NCI-H524 treated with DMSO at 0.1 percent for 48 hours (cell line): ENCODE measurements at places on chromosomes 13 and 19.
A peak's percentile ranks its signal among the peaks of the same experiment; 100 is the strongest.

DNA sequence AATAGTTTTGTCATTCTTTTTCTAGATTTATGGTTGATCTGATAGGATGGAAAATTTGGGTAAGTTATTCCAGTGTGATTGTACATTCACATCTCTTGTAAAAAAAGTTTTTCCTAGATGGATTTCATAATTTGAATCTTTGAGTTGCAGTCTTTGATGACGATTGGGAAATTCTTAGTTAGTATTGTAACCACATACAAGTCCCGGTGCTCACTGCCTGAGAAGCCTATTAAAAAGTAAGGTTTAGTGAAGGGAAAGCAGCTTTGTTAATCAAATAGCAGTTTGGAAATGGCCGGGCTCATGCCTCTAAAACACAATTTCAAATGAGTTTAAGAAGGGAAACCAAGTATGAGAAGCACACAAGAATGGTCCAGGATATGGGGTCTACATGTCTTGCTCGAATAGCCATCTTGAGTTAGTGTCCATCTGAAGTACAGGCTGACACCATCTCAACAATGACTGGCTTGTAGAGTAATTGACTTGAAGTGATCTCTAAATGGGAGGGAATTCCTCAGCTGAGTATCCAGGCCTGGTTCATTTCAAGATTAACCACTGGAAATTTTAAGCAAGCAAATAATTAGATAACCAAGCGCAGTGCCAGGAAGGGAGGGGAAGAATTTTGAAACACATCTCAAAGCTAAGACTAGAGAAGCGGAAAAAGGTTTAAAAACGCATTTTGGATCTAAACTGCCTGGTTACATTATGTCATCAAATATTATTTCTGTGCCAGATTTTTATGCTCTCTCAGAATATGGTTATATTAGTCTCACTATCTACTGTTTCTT lies 1145.6 kb upstream of the MIR17HG start:
- no peak for DNase-seq

DNA sequence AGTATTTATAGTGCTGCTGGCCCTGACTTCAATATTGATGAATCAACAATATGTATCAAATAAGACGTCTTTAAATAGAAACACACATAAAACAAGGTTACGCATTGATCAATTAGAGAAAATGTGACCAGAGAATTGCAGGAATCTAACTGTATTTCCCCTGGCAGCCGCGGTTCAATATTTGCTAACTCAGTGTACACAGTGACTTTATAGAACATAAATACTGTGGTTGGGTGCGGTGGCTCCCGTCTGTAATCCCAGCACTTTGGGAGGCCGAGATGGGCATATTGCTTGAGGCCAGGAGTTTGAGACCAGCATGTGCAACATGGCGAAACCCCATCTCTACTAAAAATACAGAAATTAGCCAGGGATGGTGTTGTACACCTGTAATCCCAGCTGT lies 22.8 kb upstream of the UPF3A start:
- no peak for DNase-seq

- DNase-seq, result no peak
Measured at GRCh38 chr13:24243302-24243701, 66.1 kb upstream of the C1QTNF9 start.

DNA sequence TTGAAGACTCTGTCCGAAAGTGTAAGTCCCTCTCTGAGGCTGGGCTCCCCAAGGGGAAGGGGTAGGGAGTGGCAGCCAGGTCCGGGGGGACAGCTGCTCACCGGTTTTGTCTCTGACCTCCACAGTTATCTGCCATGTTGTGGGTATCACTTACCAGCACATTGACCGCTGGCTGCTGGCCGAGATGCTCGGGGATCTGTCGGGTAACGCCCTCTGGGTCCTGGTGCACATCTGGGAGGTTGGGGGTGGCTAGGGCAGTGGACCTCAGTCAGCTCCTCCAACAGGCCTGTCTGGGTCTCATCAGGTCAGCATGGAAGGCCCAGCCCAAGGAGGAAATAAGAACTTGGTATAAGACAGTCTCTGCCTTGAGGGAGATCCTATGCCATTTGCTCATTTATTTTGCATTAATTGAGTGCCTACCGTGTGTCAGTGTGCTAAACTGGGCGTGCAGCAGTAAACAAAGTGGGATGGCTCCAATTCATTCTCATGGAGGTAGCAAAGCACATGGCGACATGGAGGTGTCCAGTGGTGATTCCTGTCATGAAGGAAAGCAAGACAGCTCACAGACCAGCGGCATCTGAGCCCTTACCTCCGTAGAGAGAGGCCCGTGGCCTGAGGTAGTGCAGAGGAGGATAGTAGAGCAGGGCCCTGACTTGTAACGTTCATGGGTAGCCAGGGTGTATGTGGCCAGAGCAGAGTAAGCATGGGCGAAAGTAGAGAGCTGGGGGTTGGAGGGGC lies 13.7 kb downstream of the EIF3K start:
- no peak for DNase-seq

GRCh38 chr13:46265292-46265691 lies 53.6 kb downstream of the LRRC63 start:
- DNase-seq, result no peak

DNA sequence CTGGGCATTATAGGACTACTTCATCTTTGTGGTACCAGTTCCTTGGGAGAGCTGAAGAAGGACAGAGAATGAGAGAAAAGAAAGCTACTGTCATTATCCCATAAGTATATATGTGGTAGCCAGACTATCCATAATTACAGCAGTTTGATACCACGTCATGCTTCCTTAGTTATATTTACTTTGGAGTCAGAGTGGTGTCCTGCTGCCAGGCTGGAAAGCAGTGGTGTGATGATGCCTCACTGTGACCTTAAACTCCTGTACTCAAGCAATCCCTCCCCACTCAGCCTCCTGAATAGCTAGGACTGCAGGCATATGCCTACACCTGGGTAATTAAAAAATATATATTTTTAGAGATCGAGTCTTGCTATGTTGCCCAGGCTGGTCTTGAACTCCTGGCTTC lies 57.8 kb downstream of the WTIP start:
- DNase-seq, result no peak

DNA sequence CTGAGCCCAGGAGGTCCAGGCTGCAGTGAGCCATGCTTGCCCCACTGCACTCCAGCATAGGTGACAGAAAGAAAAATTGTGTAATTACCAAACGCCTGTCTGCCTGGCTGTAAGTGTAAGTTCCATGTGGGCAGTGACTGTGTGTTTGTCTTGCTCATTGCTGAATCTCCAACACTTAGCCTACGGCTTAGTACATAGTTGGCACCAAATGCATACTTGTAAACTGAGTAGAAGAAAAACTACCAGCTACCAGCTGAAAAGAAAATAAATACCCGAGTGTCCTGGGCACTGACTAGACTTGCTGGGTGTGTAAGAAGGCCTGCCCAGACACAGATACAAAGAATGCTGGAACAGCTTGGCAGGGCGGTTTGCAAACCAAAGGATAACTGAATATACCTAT lies 2.7 kb upstream of the CEBPG start:
- DNase-seq, result no peak

GRCh38 chr19:30159636-30160035 lies 212.5 kb upstream of the ZNF536 start:
- DNase-seq, result no peak

DNA sequence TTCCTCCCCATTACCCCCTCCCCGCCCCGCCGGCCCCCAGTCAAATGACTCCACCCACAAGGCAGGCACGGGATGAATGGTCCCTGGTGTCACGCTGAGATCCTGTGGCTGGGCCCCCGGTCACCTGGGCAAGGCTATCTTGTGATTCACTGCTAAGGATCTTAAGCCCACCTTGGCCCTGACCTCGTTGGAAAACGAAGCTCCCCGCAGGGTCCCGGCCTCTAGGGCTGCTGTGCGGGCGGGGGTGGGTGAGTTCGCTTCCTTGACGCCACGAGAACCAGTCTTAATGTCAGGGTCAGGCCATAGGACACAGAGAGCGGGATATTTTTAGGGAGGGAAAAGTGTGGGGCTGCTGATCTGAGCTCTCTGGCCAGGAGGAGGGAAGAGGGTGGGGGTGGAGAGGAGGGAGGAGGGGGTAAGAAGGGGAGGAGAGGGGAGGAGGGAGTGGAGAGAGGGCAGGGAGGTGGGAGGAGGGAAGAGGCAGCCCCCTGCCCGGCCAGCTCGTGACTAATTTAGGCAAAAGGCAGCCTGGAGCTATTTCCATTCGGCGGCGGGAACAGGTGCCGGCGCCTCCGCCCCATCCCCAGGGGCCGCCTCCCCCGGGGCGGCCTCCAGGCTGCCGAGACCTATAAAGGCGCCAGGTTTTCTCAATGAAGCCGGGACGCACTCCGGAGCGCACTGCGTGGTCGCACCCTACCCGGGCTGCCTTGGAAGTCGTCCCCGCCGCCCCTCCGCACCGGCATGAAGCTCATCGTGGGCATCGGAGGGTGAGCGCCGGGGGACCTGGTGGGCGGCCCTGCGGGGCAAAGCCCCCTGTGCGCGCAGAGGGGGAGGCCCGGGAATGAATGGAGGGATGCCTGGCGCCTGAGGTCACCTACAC lies at the start of gene NMRK2:
NMRK2 (plus strand) TSS at position 139 of the 880 bp plus-strand sequence; CDS start at position 742, 603 bp downstream.
- DNase-seq, result no peak

GRCh38 chr19:40578442-40578908 lies 1.8 kb downstream of the SHKBP1 start:
- no peak for DNase-seq

DNA sequence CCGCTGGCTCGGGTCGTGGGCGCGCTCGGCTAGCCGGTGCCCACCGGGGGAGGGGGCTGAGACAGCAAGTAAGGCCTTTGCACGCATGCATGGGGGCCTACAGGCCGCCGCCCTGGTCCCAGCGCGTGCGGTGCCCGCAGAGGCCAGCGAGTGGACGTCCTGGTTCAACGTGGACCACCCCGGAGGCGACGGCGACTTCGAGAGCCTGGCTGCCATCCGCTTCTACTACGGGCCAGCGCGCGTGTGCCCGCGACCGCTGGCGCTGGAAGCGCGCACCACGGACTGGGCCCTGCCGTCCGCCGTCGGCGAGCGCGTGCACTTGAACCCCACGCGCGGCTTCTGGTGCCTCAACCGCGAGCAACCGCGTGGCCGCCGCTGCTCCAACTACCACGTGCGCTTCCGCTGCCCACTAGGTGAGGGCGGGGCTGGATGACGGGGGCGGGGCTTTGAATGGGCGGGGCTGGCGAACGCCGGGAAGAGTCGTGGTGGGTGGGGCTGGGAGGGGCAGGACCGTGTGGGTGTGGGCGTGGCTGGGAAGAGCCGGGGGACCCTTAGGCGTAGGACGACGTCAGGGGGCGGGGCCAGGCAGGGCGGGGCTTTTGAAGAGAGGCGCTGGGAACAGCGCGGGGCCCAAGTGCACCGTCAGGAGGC lies 2.1 kb downstream of the CILP2 start:
- DNase-seq, result no peak

DNA sequence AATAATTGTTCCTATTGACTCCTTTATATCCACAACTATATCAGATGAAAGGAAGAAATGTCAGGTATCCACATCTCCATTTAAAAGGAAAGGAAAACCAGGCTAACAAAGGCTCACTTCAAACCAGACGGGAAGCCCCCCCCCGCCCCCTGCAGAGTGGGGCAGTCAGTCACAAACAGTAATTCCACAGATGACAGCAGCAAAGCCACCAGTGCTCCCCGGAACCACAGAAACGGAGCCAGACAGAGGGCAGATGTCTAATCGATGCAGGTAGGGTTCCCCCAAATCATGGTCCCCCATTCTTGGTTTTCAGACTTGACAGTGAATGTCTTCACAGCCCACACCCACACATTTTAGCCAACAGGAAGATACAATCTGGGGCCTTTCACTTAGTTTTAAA lies 100.8 kb downstream of the STK24 start:
- no peak for DNase-seq

DNA sequence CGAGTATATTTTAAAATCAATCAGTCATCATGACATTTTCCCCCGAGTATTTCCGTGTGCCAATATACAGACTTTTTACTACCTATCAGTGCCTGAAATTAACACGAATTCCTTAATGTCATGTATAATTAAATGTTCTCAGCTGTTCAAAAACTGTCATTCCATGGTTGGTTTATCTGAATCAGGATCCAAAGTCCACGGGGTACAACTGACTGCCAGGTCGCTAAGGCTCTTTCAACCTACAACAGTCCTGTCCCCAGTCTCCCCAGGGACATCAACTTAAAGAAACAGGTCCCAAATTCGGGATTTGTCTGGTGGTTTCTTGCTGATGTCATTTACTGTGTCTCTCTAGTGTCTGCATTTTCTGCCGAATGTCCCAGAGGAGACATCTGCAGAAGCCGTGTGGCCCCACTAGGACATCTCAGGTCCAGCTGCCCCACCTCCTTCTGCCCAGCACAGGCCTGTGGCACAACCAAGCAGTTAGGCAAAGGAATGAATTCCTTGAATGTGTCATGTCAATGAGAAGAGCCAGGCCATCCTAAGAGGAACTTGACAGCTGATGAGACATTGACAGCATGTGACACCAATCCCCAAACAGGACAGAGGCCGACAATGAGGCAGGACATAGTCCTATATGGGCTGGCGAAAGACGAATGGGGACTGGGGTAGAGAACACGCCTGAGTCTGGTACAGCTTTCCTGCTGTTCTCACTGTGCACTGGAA lies 109.5 kb downstream of the STK24 start:
- no peak for DNase-seq

- no peak for DNase-seq
Measured at GRCh38 chr13:21709697-21710096, 38.8 kb downstream of the FGF9 start.

- no peak for DNase-seq
Measured at GRCh38 chr13:99955747-99956472, 15.7 kb downstream of the ZIC5 start.

GRCh38 chr19:33613620-33614000 lies 8.1 kb upstream of the CHST8 start:
- DNase-seq, result peak; percentile 67

DNA sequence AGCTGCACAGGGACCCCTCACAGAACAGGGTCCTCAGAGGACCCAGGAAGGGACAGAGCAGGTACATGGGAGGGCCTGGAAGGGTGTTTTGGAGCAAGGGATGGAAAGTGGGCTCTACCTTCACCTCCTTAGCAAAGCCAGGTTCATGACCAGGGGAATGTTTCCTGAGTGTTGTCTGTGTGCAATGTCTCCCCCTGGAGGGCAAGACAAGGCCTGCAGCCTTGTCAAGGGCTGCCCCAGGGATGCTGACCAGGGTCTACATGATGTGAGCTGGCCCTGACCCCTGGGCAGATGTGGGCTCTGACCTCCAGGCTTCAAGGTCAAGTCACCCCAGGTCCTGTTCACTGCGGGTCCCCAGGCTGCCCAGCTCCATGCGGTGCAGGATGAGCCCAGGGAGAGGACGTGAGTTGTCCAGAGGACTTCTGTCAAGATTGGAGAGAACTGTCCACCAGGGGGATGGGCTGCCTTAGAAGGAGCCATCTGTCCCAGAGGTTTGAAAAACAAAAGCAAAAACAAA lies 1.0 kb upstream of the CEACAM1 start:
- DNase-seq, result no peak

GRCh38 chr19:52094526-52095130 lies 937 bp downstream of the ZNF841 start:
- DNase-seq, result no peak

DNA sequence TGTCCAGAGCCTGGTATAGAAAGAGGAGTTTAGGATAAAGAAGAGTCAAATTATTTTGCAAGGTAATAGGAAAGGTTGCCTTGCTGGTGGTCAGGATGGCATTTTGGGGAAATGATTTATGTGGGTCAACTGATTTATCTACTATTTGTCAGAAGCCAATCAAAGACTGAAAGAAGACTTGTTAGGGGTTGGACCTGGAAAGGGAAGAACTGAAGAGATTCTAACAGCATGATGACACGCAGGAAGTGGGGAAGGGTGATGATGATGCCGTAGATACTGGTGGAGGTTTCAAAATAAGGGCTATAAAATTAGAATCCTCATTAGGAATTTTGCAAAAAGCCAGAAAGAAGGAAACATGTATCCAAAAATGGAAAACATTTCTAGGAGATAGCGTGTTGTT lies 60.7 kb upstream of the FGF14 start:
- DNase-seq, result no peak
